Stimulated activated effector memory CD8-positive, alpha-beta T cell treated with anti-CD3 and anti-CD28 coated beads, Interleukin-12 subunit alpha, Interleukin-12 subunit beta, amount 100 ng/mL, for 72 hours (primary cell): ENCODE measurements at places on chromosomes 6 and 20.

GRCh38 chr6:118668761-118669385 is 17.5 kb upstream of the CEP85L start:
- DNase-seq, result no peak

GRCh38 chr6:65938000-65938399 is 231.0 kb upstream of the EYS start:
- DNase-seq, result no peak

GRCh38 chr6:30100585-30101443 is 12.1 kb downstream of the TRIM31 start:
- DNase-seq, result no peak

GRCh38 chr6:144392536-144392935 is 107.4 kb downstream of the UTRN start:
- no peak for DNase-seq

- no peak for DNase-seq
These were observed 15.9 kb upstream of the MDGA1 start for GRCh38 chr6:37713529-37714119.

DNA sequence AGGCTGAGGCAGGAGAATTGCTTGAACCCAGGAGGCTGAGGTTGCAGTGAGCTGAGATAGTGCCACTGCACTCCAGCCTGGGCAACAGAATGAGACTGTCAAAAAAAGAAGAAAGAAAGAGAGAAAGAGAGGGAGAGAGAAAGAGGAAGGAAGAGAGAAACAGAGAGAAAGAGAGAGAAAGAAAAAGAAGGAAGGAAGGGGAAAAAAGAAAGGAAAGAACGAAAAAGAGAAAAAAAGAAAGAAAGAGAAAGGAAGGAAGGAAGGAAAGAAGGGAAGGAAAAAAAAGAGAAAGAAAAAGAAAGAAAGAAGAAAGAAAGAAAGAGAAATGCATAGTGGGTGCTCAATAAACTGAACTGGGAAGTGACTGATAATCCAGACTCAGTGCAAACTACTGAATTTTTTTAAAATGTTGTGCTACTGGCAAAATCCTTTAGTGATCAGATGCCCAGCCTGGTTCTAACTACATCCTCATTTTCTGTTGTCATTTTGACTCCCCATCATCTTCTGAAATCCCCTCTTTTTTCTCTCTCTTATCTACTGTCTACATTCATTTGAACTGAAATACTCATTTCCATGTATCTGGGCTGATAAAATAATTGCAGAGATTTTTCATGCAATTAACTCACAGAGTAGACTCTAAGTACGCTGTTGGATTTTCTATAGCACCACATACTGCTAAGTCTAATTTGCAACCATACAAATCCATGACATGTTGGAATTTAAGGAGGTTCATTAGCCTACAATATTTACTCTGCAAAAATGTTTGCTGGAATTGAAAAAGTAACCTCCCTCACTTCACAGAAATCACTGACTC is 85.3 kb upstream of the HIVEP1 start:
- no peak for DNase-seq

DNA sequence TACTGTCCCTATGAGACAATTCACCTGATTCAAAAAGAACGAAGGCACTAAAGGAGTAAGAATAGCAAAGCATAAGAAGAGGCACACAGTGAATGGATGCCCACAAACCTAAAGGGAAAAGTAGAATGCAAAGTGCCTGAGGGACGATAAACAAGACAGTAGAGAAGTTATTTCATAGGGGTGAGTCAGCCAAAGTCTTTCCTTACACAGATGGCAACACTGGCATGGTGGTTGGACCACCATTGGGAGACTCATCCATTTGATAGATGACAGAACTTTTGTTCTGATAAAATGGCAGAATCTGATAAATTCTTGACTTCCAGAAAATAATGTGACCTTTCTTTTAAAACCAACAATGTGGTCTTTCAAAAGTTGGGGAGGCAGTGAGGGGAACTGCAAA is 148.1 kb upstream of the HDAC2 start:
- no peak for DNase-seq
